Liver (tissue), 10 donors: ENCODE measurements at places on chromosomes 7 and 10.

- no peak overlapping the region for H3K27ac ChIP-seq
- no peak overlapping the region for H3K4me3 ChIP-seq
- H3K27me3 ChIP-seq: no peaks in the 10 kb centered on the region
- no peaks in the 10 kb centered on the region for H3K4me1 ChIP-seq
- DNase-seq: no peak
Measured at GRCh38 chr10:114167985-114168384, 6.0 kb downstream of the CCDC186 start.

GRCh38 chr10:132632091-132632561, 94.5 kb downstream of the INPP5A start:
- no peaks in the 10 kb centered on the region for H3K36me3 ChIP-seq
- H3K4me3 ChIP-seq: no peak overlapping the region
- DNase-seq: no peak

GRCh38 chr10:84499846-84500245, 171.5 kb downstream of the CCSER2 start:
- H3K4me1 ChIP-seq: peaks cover 4% of the 10 kb centered on the region
- no peak overlapping the region for H3K27ac ChIP-seq
- H3K27me3 ChIP-seq: no peaks in the 10 kb centered on the region
- no peak for DNase-seq
- H3K4me3 ChIP-seq: no peak overlapping the region

GRCh38 chr7:115034515-115034914, 112.6 kb downstream of the MDFIC start:
- H3K27me3 ChIP-seq: no peaks in the 10 kb centered on the region
- H3K4me1 ChIP-seq: no peaks in the 10 kb centered on the region
- no peak overlapping the region for H3K27ac ChIP-seq
- H3K36me3 ChIP-seq: no peaks in the 10 kb centered on the region
- DNase-seq: no peak

DNA sequence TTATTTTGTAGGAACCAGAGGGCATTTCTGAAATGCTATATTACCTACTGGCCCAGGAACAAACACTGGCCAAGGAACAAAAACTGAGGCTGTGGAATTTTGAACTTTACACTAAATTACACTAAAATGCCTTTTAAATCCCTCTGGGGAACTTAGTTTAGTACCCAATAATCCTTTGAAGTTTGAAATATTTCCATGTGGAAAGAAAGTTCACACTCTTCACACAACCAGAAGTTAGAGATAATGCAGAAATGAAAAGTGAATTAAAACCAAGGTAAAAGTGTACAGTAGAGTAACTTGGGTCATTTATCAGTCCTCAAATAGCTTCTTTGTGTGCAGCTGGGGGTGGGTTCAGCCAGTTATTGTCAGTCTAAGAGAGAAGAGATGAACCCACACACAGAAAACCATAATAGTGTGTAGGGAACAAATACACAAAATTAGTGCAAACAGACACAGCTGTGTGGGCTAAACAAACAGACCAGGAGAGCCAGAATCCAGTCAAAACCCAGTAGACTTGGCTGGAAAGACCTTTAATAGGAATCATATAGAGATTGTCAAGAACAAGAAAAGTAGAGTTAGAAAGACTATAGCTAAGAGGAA, 46.5 kb upstream of the DGKI start:
- H3K36me3 ChIP-seq: peaks cover 2% of the 10 kb centered on the region
- no peak for DNase-seq
- no peaks in the 10 kb centered on the region for H3K27me3 ChIP-seq
- H3K4me3 ChIP-seq: no peak overlapping the region

DNA sequence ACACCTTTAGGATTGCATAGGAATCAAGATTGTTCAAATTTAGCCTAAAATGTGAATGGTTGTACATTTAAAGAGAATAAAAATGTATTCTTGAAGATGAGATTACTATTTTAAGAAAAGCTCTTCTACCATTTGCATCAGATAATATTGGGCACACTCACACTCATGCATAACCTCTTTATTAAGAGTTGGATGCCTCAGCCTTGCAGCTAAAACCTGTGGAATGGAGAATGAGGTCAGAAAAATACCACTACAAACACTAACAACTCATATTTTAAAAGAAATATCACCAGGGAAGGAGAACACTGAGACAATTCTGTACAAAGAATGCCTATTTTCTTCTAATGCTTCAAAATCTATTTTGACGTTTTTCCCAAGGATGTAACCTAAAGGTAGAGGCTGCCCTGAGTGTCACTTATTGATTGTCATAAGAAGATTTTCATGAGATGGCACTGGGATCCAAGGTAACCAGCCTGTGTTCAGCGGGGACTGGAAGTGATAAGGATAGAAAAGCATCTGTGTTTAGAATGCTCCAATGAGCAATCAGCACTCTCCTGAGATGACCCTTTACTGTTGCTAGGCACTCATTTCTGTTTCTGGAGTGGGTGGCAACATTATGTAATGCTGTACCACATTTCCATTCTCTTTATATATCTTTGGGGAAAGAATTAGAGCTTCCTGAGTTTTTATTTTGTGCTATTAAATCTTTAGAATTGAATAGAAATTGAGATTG, 26.6 kb downstream of the REEP3 start:
- DNase-seq: no peak
- H3K36me3 ChIP-seq: no peaks in the 10 kb centered on the region
- H3K4me1 ChIP-seq: peaks cover 2% of the 10 kb centered on the region
- no peak overlapping the region for H3K27ac ChIP-seq
- H3K4me3 ChIP-seq: no peak overlapping the region
- no peaks in the 10 kb centered on the region for H3K27me3 ChIP-seq

DNA sequence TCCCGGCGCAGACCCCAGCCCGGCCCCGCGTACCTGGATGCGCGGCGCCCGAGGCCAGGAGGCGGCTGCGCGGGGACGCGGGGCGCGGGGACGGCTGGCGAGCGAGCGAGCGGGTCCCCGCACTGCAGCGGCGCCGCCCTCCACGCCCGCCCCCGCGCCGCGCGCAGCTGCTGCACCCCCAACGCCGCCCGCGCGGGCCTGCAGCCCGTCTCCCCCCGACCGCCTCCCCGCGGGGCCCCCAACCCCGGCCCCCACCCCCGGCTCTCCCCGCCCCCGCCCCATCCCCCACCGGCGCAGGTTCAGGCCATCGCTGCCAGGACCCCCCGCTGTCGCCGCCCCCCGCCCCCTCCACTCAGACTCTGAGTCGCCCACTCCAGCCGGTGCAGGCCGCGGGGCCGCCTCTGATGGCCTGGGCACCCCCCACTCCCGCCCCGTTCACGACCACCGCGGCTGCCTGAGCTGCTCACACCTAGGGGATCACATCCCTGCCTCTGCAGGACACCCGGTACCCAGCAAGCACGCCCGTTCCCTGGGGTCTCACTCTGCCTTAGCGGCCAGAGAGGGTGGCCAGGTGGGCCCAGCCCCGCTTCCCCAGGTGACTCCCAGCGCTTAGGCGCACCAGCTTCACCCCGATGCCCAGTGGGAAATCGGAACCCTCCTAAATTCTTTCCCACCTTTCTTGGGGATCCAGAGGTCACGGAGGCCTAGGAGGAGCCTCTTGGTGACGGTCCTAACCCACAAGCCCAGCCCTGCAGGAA, 13.9 kb upstream of the DNAAF5 start:
- H3K4me3 ChIP-seq: no peak overlapping the region
- no peak for DNase-seq
- no peaks in the 10 kb centered on the region for H3K36me3 ChIP-seq
- no peak overlapping the region for H3K27ac ChIP-seq

GRCh38 chr7:30799206-30799975, 28.2 kb downstream of the MINDY4 start:
- peaks cover 16% of the 10 kb centered on the region for H3K4me1 ChIP-seq
- no peaks in the 10 kb centered on the region for H3K27me3 ChIP-seq
- H3K4me3 ChIP-seq: no peak overlapping the region
- H3K27ac ChIP-seq: no peak overlapping the region

- no peaks in the 10 kb centered on the region for H3K36me3 ChIP-seq
- DNase-seq: no peak
- no peaks in the 10 kb centered on the region for H3K4me1 ChIP-seq
- H3K27me3 ChIP-seq: no peaks in the 10 kb centered on the region
Measured at GRCh38 chr10:110327262-110327914, 22.7 kb upstream of the SMNDC1 start.
